ENCODE measurements at places on chromosomes 3 and 15.

GRCh38 chr3:24377218-24377993 lies 117.2 kb downstream of the THRB start:
- no peak for DNase-seq

- DNase-seq: peak; percentile 37
Observed at GRCh38 chr3:101725194-101725889, 928 bp downstream of the CEP97 start.

DNA sequence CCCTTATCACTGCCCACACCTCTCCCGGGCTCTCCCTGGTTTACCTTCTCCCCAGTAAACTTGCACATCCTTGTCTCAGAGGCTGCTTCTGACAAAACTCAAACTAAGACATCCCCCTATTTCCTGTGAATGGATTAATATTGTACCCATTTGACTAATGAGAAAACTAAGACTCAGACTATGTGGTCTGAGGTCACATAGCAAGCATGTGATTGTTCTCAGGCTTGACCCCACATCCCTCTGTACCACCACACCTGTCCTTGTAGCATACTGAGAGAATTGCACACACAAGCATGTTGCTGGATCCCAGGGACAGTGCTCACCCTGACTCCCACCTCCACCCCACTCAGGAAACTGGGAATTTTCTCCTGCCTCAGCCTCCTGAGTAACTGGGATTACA lies 90.7 kb upstream of the HES1 start:
- no peak for DNase-seq

GRCh38 chr15:34514251-34514670 lies 69.2 kb downstream of the GOLGA8B start:
- peak; percentile 30 for DNase-seq

DNA sequence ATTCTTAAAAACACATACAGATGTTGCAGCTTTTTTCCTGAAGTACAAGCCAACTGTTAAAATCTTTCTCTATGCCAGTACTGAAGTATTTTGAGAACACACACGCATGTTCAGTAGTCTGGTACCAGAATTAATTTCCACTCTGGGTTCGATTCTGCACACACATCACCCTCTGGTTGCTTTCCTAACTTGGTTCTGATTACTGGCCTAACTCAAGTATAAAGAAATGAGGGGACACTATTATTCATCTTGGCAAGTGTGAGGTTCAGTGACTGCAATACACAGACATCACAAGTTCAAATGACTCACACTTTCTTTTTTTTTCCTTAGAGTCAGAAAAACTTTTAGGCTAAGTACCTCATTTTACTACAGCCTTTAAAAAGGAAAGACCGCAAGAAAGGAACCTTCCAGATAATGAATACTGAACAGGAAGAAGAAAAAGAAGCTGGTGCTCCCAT lies 37.4 kb upstream of the LDHAL6B start:
- no peak for DNase-seq

Data from activated CD4-positive, alpha-beta T cell treated with anti-CD3 and anti-CD28 coated beads, Interleukin-2, amount 50 U/mL, for 48 hours (primary cell).